AG09319 (cell line): ENCODE measurements at places on chromosomes 7 and 10.

DNA sequence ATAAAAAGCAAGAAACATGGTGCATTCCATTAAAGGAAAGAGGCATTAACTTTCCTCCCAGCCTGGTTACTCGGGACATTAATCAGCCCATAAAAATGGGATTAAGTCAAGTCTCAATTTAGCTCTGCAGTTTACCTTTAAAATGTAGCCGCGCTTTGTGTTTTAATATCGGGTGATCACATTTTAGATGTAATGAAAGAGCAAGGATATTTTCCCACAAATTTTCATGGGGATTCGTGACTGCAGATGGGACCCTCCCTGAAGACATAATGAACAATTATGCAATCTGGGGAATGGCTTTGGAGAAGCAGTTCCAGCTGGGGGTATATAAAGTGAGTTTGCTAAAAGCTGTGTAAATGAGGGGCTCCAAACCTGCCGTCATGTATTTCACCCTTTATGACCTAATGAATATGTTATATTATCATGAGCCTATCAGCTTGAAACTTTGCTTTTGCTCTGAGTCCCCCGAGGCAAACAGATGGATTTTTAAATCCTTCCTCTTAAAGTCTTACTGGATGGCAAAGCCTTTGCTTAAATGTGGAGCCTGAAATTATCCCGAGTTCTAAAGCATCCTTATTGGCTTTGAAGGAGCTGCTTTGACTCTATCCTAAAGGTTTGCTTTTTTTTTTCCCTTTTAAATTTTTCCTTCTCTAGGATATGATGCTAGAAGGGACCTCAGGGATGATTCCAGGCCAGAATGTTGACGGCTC is 31.8 kb downstream of the BAMBI start:
- DNase-seq = no peak

- DNase-seq = no peak
These were observed 86.0 kb downstream of the CH25H start for GRCh38 chr10:89120931-89121763.

- DNase-seq = no peak
These were observed 3.2 kb downstream of the CSGALNACT2 start for GRCh38 chr10:43141421-43141820.

GRCh38 chr7:29783671-29784070 is 22.6 kb upstream of the WIPF3 start:
- no peak for DNase-seq

DNA sequence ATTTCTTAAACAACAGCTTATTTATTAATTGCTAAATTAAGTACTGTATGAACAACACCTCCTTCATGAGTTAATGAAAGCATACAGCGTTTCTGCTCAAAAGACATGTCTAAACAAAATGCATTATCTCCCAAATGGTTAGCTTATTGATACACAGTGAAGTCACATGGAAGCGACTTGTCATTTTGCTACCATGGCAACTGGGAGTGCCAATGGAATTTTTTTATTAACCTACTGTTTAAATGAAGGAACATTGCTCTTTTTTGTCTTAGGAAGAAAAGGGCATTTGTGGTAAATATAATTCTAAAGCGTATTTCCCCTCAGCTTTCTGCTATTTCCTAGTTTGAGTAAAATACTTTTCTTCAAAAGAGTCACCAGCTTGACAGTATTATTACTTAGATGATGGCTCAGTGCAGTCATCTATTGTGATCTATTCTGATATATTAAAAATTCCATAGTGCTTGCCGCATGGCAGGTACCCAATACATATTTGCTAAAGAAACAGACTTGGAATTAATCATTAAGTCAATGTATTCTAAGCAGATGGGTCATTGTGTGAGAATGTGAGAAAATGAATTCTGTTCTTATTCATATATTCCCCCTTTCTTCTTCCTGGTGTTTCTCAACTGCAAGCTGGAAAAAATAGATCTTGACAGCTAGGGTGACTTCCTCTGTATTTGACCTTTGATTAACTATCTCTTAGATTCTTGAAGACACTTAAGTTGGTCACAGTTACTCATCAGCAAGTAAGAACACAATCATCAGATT is 818.3 kb downstream of the MAGI2 start:
- DNase-seq = no peak

DNA sequence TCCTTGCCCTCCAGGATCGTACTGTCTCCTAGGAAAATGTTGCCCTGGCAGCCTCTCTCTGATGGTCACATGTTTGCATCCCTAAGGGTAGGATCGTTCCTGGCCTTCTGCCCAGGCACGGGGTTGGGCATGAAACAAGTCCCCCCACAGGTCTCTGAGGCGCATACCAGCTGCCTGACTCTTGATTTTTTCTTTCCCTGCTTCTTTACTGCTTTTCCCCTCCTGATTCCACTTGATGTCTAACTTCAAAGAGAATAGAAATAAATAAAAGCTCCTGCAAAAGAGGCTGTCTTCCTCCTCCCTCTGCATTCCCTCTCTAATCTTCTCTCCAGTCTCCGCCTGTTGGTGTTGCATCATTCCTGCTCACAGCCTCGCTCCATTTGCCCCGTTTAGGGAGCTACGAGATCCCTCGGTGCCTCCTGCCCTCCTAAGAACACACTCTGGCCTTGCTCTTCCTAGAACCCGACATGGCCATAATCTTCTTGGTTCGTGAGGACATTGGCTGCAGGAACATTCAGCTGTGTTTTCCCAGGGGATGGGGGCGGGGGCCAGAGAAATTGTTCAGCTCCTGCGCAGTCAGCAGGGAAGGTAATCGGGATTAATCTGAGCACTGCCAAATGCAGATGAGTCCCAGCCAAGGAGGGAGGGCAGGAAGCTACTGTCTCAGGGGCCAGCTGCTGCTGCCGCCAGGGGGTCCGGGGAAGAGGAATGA is 26.0 kb downstream of the LEP start:
- peak; percentile 28 for DNase-seq

DNA sequence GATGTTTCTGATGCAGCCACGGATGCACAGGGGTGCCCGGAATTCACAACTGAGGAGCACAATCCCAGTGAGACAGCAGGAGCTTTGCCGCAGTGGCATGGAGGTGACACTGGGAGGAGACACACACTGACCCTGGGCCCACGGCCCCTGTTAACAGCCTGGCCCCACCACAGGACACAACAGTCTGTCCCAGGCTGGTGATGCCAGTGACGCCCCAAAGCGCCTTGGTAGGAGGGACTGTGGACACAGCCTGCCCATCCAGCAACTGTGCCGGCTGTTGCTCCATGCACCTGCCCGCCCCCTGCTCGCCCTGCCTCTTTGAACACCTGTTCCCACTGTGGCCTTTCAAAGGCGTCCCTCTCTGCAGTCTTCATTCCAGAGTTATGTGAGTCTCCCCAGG is 49.8 kb downstream of the KLF6 start:
- no peak for DNase-seq

DNA sequence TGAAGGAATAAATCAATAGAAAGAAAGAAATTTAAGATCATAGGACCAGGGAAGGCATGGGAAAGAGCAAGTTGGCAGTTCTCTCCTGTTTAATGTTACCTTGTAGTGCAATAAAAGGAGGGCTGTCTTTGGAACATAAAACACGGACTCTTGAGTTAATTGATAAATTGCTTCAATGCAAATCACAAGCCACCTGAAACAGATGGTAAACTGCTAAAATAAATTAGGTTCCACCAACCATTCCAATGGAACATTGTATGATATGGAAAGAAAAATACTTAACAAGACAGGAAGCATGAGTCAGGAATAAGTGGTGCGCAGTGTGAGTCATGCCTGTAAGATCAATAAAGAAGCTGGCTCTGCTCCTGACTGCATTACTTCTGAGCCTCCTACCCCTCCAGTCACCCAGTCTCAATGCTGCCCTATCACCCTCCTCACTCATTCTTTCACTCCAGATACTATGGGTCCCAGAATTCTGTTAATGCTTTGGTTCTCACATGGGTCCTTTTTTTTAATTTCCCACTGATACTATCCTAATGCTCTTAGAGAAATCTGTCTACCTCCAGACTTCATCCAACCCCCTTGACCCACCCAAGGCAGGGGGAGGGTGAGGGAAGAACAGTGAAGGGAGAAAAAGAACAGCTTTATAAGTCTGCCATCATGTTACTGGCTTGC is 78.9 kb downstream of the LRRC17 start:
- peak; percentile 66 for DNase-seq

DNA sequence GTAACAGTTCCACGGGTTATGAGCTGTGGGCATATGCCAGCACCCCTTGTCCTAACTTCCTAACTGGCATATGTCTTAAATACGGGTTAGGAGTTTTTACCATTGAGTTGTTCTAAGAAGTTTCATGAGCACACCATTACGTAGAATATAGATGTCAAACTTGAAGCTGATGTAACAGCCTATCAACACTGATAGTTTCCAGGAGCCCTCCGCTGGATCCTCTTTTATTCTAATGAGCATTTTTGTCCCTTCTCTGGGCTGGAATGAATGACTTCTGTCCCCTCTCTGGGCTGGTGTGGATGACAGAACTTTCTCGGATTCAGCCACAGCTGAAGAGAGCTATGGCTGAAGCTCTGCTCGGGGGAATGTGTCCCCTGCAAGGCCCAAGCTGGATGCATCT is 256.3 kb downstream of the SORCS1 start:
- no peak for DNase-seq

- DNase-seq = no peak
These were observed 211.3 kb upstream of the DPP6 start for GRCh38 chr7:153840861-153841260.

DNA sequence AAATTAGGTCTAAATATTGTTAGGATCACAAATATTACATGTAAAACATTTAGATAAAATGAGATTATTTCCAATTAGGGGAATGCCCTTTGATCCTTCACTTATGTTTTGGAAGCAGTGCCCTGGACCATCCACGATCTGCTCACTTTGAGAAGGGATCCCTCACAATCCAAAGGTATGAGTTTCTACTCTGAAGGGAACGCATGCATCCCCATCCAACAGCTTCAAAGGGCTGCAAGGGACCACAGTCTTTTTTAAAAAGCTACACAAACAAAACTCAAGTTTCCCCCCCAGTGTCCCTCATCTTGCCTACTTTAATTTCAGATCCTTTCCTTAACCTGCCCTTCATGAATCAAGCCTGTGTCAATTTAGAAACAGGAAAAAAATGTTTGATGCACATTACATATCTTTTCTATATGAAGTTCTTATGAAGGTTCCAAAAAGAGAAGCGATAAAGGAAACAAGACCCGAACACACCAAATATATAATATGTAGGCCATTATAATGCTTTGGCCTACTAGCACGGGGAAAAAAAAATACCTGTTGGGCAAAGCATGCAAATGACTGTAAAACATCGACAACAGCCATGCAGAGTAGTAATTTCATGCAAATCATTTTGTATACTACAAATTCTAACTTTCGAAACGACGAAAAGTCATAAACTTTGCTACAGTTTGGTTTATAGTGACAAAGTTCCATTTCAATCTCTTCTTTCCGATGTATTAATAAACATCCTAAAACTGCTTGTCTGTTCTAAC is 2.0 kb downstream of the EIF3A start:
- DNase-seq = no peak

- DNase-seq = peak; percentile 1
These were observed 273.1 kb downstream of the SEMA3D start for GRCh38 chr7:84913731-84914130.

- DNase-seq = no peak
These were observed 298.2 kb downstream of the FRMD4A start for GRCh38 chr10:14032406-14032998.

- no peak for DNase-seq
These were observed 84.3 kb upstream of the GRB10 start for GRCh38 chr7:50867034-50867356.

- DNase-seq = no peak
These were observed 54.6 kb downstream of the ATE1 start for GRCh38 chr10:121873236-121873635.

DNA sequence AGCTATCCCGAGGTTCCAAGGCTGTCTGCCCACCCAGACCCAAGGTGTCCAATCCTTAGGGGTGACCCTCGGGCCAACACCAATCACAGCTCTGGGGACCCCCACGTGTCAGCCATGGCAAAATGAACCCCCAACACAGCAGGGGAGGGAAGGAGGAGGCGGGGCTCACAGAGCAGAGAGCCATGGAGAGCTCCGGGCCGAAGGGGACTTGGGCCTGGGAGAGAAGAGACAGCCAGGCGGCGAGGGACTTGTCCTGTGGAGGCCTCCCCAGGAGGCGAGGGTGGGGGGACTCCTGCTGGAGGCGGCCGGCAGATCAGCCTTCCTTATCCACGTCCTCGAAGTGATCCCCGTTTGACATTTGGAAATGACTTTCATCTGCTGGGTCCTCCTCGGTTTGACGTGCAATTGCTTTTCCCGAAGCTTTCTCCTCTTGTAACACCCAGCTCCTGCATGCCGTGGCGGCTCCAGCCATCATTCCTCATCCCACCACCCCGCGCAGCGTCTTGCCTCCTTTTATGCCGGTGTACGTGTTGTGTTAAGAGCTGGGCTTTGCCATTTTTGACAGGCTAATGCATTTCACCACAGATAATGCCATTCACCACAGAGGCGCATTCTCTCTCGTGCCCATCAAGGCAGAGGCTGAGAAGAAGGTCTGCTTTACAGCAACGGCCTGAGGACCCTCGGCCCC is 337.4 kb downstream of the DNAJB6 start:
- no peak for DNase-seq

DNA sequence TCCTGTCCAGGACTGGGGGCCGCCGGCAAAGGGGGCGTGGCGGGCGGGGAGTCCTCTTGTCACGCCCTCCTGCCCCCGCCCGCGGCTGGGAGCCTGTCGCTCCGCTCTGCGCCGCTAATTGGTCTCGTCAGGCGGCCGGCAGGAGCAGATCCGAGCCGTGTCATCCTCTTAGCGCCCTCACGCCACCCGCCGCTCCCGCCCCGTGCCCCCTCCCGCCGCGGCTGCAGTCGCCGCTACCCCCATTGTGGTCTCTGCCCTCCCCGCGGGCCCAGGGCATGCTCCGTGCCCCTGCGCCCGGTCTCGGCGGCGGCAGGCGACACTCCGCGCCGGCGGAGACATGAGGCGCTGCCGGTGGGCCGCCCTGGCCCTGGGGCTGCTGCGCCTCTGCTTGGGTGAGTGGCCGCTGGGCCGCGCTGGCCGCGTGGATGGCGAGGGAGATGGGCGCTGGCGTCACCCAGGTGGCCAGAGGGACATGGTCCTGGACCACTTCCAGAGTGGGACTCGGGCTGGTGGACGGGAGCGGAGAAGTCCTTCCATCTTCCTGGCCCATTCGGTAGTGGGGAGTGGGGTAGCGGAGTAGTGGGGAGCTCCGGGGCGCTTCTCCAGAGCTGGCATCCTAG is at the start of gene CDHR1:
TSS of gene CDHR1 (plus strand) at position 114 of the 620 bp plus-strand sequence. CDS start at position 338, 224 bp downstream.
- no peak for DNase-seq

GRCh38 chr7:79984210-79984609 is 150.4 kb upstream of the GNAI1 start:
- no peak for DNase-seq
